ENCODE measurements at places on chromosomes 11 and 22.

- peak; percentile 51 for DNase-seq
Measured at GRCh38 chr22:49657275-49657973, 170.2 kb downstream of the BRD1 start.

DNA sequence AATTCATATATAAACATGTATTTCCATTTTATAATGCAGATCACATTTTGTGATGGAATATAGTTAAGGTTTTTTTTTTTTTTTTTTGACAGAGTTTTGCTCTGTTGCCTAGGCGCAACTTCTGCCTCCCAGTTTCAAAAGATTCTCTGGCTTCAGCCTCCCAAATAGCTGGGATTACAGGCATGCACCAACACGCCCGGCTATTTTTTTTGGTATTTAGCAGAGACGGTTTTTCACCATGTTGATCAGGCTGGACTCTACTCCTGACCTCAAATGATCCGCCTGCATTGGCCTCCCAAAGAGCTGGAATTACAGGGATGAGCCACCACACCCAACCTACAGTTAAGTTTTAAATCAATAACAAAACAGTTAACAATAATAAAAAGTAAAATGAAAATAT is 18.8 kb downstream of the XKR3 start:
- no peak for DNase-seq

GRCh38 chr22:50739279-50739691 is 1.3 kb downstream of the ACR start:
- DNase-seq, result no peak

GRCh38 chr11:126997196-126997595 is 3.4 kb downstream of the KIRREL3 start:
- no peak for DNase-seq

DNA sequence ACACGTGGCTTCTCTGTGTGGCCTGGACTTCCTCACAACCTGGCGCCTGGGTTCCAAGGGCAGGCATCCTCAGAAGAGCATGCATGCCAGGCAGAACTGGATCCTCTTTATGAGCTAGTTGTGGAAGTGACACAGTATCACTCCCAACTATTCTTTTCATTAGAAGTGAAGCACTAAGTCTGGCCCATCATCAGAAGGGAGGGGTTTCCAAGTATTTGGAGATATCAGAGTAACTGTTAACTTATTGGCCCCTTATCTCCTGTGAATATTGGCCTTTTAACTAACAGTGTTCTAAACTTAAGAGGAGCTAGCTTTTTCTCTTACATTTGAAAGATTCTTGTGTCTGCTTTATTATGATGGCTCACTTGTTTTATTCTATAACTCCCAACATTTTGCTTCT is 35.5 kb downstream of the FDX1 start:
- no peak for DNase-seq

DNA sequence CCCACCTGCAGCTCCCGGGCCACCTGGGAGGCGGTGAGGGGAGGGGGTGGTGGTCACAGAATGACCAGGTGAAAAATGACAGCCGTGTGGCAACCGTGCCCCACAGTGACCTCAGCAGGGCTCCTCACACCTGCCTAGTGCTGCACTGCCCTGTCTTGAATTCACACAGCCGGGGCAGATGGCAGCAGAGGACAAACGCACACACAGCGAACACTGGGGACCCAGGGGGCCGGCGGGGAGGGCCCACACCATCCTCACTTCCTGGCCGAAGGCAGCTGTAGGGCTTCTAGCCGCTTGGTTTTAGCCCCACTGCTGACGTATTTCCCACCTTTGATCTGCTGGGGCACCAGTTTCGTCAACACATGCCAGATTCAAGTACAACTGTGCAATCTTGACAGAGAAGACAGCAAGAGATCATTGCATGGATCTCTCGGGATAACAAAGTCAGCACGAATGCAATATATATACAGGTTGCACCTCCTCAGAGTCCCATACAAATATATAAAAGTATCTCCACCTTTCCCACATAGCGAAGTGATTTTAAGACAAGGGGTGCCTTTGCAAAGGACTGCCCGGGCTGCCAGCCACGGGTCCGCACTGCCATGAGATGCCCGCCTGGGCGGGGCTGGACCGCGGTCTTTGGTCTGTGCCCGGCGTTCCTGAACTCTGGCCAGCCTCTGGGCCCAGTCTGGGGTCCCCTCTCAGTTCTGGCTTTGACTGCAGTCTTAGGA is 26.9 kb downstream of the TRMU start:
- no peak for DNase-seq

DNA sequence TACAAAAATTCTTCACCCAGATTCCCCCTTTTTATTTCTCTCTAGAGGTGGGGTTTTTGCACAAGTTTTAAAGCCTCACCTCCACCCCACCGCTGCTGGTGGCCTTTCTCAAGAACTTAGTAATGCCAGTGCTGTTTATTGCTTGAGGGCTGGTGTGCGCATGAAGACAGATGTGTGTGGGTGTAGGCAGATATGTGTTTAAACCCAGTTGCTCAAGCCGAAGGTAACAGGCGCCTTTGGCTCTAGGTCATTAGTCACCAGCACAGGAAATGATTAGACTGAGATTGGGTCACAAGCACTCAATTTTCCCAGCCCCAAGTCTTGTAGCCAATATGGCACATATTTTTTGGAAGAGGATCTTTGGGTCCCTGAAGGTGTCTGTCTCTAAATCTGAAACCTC is 2.7 kb upstream of the CLMP start:
- DNase-seq, result no peak

DNA sequence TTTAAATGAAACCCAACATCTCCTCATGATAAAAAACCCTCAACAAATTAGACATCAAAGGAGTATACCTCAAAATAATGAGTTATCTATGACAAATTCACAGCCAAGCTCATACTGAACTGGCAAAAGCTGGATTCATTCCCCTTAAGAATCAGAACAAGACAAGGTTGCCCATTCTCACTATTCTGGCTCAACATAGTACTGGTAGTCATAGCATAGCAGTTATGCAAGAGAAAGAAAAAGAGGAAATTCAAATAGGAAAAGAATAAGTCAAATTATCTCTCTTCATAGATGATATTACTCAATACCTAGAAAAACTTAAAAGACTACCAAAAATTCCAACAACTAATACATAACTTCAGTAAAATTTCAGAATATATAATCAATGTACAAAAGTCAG is 29.4 kb upstream of the XKR3 start:
- no peak for DNase-seq

DNA sequence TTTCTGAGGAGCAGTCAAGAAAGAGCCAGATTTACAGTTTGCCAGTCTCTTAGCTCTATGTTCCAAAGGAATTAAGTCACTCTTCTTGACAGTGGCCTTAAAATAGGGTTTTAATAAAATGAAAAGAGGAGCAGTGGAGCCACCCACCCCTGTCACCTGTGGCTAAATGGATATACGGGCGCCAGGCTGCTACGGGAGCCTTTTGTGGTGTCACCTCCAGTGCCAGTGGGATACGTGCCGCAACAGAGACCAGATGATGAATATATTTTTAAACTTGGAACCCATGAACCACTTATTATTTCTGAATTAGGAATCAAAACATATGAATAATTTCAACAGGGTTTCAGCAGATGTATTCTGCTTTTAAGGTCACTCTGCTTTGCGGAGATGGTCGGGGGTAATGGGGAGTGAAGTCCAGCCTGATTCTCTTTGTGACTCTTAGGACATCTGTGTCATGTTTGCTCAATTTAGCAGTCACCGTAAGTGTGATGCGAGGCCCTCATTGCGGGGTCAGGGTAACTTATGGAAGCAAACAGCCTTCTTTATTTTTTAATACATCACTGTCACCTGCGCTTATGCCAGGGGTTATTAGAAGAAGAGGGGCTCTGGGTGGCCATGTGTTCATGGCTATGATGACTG is 64.3 kb downstream of the ZBTB16 start:
- DNase-seq, result no peak

GRCh38 chr22:39314251-39314971 is 5.0 kb downstream of the RPL3 start:
- DNase-seq, result no peak

DNA sequence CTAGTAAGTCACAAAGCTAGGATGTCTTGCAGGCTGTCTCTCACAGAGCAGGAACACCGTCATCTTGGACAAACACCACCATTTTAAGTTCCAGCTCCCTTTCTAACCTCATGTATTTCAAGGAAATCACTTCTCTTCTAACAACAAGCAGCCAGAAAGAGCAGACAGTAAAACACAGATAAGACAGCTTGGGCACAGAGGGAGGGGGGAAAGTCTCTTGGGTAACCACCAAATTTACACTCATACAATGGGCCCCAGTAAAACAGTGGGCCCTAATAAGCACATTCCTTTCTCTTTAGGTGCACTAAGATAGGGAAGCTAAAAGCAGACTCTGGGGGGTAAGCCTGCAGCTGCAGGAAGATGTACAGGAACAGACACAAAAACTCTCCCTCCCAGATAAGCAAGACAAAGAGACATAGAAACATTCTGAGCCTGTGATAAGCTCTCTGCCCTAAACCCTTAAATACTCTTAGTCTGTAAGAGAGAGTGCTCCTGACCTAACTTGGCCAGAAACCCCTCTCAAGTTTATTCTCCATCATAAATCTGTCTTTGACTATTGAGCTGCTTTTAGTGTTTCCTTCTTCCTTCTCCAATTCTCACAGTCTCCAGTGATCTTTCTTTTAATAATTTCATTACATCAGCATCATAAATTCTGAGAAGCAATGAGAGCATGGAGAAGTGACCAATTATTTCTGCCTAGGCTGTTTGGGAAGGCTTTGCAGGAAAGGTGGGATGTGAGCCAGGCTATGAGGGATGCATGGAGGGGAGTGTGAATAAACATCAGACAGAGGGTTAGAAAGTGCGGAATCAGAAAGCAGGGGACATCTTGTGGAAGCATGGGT is 7.4 kb downstream of the OR10D3 start:
- no peak for DNase-seq
